ENCODE measurements at places on chromosomes 5 and 9.

DNA sequence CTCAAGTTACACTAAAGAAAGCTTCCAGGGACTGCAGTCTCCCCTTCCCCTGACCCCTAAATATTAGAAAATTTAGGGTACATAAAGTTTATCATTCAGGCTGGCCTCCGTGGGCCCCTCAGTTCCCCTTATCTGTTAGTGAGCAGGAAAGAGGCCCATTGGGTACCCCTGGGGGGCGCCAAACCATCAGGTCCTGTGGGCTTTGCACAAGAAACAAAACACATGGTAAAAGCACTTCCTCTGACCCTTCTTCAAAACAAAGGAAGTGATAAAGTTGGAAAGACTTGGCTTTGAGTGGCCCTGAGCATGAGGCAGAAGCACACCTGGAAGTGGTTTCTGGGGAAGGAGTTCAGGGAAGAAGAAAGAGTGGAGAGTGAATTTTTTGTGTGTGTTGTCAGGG lies 213.0 kb downstream of the SMARCA2 start:
- no peak for DNase-seq

DNA sequence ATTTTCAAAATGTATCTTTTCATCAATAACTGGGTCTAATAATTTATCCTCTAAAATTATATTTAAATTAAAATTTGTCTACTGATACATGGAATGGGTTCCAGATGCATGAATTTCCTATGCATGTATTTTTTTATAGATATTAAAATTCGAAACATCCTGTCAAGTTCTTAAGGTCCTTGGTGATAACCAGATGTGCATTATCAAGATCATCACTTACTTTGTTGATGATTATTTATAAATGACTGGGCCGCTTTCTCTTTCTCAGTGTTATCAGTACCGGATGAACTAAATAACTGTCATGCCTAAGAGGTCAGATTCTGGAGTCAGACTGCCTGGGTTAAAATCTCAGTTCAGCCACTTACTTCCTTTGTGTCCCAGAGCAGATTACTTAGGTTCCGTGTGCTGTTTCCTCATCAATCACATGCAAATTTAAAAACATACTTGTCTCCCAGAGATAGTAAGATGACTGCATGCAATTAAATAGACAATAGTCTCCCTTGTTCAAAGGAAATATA lies 124.3 kb downstream of the TEX10 start:
- DNase-seq = no peak

DNA sequence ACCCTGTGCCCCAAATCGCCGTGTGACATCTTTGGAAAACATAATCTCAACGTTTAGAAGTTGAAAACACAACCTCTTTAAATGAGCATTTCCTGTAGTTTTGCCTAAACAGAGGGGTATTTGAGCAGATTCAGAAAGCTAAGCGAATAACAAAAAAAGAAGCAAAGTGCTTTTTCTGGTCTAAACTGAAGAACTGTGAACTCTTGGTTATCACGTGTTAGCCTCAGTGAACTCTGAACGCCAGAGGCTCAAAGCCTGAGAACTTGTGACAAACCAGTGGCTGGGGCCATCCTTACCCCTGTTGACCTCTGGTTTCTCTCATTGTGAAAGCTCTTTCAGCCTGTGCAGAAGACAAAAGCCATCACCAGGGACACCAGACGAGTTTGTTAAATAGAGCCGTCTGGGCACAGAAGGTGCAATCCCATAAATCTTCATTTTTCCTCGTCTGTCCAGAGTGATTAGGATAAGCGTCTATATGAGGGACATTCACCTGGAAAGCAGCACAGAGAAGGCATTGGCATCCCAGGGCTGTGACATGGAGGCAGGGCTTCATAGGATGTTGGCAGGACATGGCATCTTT lies 61.4 kb upstream of the ICE1 start:
- no peak for DNase-seq

DNA sequence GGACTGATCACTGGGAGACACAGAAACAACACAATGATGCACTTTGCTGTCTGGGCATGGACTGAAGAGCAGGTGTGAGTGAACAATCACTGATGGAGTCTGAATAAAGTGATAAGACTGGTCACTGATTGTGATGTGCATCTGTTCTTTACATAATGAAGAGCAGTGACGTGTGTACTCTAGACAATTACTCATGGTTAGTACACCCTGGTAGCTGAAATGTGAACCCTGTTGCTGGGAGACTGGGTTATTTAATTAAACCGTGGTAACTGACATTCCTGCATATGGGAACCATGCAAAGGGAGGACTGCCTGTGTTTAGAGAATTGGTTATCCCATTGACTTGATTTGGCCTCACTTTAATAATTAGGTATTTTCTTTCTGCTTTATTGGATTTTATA lies 202.9 kb downstream of the NR2F1-AS1 start:
- no peak for DNase-seq

- DNase-seq = no peak
These were observed 69.9 kb downstream of the TRPM6 start for GRCh38 chr9:74817816-74818215.

DNA sequence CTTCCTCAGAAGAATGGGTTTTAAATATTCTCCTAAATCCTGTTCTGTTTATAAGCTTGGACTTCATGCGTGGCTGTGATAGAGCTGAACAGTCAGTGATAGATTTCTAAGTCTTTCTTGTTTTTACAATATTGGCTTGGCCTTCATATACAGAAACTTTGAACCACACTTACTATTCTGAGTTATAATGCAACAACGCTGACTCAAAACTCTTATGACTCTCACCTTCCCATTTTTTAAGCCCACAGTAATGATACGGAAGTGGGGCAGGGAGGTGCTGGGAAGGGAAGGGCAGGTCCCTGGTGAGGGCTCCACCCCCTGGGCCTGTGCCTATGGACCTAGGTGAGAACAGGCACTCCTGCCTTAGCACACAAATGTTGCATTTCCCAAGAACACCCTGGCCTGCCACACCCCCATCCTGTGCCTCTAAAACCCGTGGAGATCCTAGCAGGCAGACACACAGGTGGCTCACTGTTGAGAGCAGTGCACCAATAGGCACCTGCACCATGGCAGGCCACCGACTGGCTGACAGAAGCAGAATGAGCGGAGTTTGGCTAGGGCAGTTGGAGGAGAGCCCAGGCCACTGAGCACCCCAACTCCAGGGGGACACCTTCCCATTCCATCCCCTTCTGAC lies 376.7 kb downstream of the GABRG2 start:
- no peak for DNase-seq

- no peak for DNase-seq
These were observed 488.2 kb downstream of the TLE4 start for GRCh38 chr9:80059979-80060378.

DNA sequence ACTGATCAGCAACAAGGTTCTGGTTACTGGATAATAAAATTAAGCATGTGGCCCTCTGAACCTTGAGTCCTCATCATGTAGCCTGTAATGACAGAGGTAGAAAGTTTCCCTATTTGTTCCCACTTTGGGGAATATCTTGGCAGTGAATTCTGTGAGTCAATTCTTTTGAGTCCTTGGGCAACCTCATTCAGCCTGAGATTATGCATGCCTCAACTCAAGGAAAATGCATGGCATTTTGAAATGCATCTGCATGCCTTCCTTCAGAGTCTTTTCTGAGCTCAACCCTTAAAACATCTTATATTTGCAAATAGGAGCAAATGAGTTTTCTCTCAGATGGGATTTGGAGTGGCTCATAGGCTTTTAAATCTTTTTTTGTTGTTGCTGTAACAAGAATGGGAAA lies 218.1 kb upstream of the CD180 start:
- DNase-seq = no peak

- no peak for DNase-seq
These were observed 875.4 kb upstream of the WWC1 start for GRCh38 chr5:167415779-167416746.

- no peak for DNase-seq
These were observed 8.5 kb downstream of the SNAPC3 start for GRCh38 chr9:15430920-15431844.

GRCh38 chr9:12722131-12722530 lies 28.9 kb downstream of the TYRP1 start:
- DNase-seq = no peak

DNA sequence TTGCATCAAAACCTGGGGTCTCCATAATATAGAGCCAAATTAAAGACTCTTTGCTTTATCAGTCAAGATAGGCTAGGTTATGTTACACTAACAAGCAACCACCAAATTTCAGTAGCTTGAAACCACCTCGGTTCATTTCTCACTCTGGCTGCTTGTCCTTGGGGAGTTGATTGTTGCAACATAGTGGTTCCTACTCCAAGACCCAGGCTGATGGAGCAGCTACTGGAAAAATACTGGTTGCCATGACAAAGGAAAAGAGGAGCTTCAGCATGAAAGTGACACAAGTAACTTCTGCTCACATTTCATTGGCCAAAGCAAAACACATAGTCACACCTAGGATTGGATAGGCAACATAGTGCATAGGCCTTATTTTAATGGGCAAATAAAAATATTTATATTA lies 18.5 kb upstream of the RCL1 start:
- no peak for DNase-seq

- no peak for DNase-seq
These were observed 99.8 kb downstream of the TLE4 start for GRCh38 chr9:79671558-79671957.

DNA sequence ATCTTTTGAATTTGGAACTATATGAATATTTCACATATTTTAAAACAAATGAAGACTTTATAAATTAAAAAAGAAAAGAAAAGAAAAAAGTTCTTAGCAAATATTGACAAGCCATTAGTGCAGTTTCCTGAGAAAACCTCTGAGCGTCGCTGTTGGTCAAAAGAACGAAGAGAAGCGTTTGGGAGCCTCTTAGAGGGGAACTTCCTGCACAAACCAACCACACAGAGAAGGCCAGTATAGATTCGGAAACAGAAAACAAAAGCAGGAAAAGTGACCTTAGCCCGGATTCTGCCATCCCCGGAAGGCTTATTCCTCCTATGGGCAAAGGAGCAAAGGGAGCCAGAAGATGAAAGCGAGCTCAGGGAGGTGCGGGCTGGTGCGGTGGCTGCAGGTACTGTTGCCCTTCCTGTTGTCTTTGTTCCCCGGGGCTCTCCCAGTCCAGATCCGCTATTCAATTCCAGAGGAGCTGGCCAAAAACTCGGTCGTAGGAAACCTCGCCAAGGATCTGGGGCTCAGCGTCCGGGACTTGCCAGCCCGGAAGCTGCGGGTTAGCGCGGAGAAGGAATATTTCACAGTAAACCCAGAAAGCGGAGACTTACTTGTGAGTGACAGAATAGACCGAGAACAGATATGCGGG lies at the start of gene PCDHGB2:
TSS of gene PCDHGB2 (plus strand) at position 205 of the 637 bp plus-strand sequence. CDS start at position 347, 142 bp downstream.
- DNase-seq = no peak
